ENCODE measurements at places on chromosomes 3 and 15.

DNA sequence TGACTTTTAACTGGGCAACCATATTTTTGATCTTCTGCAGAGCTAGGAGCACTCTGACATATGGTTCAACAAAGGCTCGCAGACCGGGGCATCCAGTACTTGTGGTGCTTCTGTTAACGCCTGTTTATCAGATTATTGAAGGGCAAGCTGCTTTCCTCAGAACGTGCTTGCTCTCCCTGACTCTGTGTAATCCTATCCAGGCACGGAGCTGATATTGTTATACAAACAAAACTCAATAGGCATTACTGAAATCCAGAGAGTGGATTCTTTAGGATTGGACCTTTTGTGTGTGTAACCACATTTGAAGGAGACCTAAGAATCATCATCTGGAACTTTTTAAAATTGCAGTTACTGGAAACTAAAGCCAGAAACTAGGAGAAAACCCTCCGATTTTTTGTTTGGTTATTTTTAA lies 246.5 kb downstream of the PTPRG start:
- no peak for DNase-seq

DNA sequence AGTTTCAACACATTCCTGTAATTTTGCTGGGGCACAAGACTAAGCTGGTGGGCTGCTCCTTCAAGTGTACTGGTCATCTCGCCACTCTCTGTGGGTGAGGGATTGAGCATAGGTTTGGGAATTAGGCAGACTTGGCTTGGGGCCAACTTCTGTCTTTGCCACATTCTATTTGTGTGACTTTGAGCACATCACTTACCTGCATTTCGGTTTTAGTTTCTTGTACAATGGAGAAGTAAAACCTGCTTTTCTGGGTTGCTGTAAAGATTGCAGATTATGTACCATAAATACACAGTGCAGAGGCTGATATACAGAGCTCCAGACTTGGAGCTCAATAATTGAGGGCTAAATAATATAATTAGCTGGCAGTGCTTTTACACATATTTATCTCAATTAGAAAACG lies 162.1 kb downstream of the C3orf38 start:
- DNase-seq = no peak

DNA sequence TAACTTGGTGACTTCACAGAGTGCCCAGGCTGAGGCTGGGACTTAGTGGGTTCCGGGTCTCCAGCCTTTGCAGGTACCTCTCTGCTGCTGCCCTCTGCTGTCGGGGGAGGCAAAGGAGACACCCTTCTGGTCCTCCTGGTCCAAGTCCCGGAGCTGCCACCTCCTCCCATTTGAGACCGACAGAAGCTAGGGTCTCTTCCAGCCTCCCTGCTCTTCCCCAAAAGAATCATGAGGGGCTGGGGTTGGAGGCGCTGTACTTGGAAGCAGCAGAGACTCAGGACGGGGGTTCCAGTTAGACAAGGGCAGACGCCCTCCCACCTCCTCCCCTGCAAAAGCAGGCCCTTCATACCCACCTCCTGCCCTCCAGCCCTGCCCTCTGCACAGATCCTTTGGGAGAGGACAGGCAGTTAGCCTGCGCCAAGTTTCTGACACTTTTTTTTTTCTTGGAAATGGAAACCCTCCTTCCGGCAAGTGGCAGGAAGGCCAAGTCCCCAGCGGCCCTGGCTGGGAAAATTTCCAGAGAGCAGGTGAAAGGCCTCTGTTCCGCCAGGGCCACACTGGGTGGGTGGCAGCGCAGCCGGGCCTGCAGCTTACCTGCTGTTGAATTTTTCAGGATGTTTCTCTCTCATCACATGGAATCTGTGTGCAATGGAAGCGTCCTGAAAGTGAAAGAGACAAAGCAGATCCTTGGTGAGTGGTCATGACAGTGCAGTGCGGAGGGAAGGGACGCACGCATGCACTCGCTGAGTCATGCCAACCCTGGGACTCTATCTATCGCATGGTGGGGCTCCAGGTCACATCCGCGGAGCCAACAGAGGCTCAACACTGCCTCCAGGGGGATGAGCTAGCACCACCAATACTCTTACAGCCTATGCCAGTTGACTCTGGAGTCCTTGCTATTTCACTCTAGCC lies 119.9 kb downstream of the DGKG start:
- peak; percentile 84 for DNase-seq

DNA sequence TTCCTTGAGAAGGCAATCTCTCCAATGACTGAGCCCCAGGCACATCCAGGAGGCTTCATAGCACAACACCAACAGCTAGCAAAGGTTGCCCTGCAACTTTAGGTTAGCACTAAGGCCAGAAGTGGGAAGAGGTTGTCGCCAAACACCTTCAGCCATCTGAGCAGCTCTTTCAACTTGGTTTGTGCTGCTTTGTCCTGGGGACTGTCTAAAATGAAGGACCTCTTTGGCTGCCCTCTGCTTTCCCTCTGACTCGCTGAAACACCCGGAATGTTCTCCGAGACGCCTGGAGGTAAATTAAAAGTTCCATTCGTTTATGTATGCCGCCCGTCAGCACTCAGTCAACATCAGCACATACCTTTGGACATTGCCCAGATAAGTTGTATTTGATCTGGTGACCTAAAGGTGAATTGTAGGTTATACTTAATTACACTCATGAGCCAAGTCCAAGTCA lies 121.2 kb upstream of the NR2F2 start:
- no peak for DNase-seq

- no peak for DNase-seq
Measured at GRCh38 chr3:194316918-194317317, 34.2 kb downstream of the CPN2 start.

DNA sequence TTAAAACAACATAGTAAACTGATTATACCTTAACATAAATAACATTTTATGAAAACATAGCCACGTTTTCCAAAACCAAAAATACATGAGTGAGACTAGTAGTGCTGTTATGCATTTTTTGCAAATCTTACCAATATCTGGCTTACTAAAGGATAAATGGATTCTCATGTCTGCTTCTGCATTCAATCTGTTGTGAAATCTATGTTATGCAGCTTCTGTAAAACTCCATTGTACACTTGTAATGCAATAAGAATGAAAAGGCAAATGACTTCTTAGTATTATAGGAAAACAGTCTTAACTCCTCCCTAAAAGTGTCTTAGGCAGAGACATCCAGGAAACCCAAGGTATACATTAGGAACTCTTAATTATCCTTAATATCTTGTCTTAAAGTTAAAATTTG lies 330.9 kb upstream of the THBS1 start:
- DNase-seq = no peak
